ENCODE measurements at places on chromosomes 2 and 18.

DNA sequence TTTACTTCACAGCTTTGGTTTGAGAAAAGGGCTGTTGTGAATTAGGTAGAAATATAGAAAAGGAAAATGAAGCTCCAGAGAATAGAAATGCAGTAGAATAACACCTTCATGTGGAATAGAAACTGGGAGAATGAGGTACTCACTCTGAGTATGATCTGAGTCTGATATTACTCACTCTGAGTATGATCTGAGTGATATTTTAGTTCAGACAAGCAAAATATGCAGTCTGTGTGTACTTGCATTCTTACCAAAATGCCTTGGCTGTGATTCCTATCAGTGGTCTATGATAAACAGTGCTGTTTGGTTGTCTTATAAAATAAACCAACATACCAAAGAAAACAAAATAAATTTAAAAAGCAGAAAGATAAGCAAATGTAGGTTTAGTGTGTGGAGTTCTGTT, 487.6 kb downstream of the THSD7B start:
- DNase-seq = no peak

GRCh38 chr18:36635414-36636096, 193.2 kb downstream of the TPGS2 start:
- DNase-seq = no peak

- no peak for DNase-seq
Measured at GRCh38 chr2:19667085-19667484, 234.7 kb downstream of the TTC32 start.

GRCh38 chr2:43831543-43832294, 6.9 kb downstream of the ABCG5 start:
- no peak for DNase-seq

DNA sequence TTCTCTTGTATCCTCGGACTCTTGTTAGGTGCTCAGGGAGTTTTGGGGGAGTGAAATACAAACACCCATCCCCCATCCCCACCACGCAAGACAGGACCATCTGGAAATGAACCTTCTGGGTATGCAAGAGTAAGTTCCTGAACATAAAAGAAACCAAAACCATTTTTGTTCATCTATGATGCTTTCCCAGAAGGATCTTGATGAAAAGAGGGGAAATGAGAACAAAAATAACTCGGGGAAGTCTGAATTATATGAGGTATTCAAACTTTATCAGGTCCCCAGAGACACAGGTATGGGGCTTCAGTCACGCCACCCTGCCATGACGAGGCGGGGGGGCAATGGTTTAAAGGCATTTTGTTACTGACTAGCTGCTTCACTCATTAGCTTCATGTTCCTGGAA, 68.6 kb upstream of the DNMT3A start:
- no peak for DNase-seq

- no peak for DNase-seq
Measured at GRCh38 chr2:6941299-6942046, 24.3 kb downstream of the RNF144A start.

DNA sequence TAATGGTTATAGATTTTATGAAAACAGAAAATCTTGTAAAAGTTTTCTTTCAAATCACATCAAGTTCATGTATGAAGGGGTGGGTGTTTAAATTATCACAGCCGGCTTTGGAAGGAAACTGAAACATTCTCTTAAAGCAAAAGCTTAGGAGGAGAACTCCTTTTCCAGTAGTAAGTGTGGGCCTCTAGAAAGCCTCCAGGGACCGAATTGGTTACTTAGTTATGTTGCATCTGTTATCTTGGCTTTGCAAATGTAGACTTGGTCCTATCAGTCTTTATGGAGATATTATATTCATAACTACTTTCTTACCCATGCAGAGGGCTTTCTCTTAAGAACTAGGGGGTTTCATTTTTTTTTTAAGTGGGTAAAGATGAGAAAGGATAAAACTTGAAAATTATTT, 7.4 kb downstream of the NAB1 start:
- DNase-seq = no peak

GRCh38 chr18:72261590-72261989, 282.6 kb downstream of the CBLN2 start:
- DNase-seq = no peak

- no peak for DNase-seq
Measured at GRCh38 chr2:86284401-86284841, 53.0 kb downstream of the REEP1 start.

GRCh38 chr2:160245614-160246155, 45.6 kb upstream of the ITGB6 start:
- no peak for DNase-seq

- no peak for DNase-seq
Measured at GRCh38 chr2:189086250-189086649, 93.3 kb downstream of the COL5A2 start.

Data from stimulated activated CD4-positive, alpha-beta T cell treated with anti-CD3 and anti-CD28 coated beads, TNF-alpha, amount 100 ng/mL, for 48 hours (primary cell).